ENCODE measurements at places on chromosomes 1 and 21.

- no peak for DNase-seq
Observed at GRCh38 chr1:175947771-175948170, 204.4 kb upstream of the TNR start.

- no peak for DNase-seq
Observed at GRCh38 chr1:235863699-235864093, 3.0 kb downstream of the LYST start.

DNA sequence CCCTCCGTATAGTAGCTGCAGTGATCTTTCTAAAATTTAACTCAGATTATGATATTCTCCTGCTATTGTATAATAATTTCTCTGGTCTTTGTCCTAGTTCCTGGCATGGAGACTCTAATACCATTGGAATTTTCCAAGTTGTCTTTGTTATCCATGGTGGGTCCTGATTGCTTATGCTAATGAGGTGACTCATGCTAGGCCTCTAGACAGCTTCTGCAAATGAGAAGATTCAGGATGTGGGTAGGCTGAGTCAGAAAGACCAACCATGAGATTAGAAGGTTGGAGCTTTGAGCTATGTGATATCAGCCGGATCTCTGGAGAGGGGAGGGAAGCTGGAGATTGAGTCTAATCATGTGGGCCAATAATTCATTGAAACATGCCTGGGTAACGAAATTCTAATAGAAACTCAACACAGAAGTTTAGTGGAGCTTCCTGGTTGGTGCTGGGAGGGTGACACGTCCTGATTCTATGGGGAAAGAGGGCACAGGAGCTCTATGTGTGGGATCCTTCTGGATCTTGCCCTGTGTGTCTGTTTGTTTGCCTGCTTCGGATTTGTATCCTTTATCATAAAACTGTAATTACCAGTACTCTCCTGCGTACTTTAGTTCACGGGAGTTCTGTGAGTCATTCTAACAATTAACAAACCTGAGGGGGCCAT, 73.2 kb upstream of the CNIH3 start:
- DNase-seq, result no peak

- DNase-seq, result no peak
Observed at GRCh38 chr1:165759095-165759494, 9.6 kb downstream of the TMCO1 start.

GRCh38 chr1:204417074-204417997, 5.7 kb upstream of the PPP1R15B start:
- no peak for DNase-seq

GRCh38 chr1:182143154-182143657, 81.7 kb upstream of the ZNF648 start:
- DNase-seq, result peak; percentile 95

- DNase-seq, result no peak
Observed at GRCh38 chr1:221184131-221184794, 305.0 kb downstream of the HLX start.

DNA sequence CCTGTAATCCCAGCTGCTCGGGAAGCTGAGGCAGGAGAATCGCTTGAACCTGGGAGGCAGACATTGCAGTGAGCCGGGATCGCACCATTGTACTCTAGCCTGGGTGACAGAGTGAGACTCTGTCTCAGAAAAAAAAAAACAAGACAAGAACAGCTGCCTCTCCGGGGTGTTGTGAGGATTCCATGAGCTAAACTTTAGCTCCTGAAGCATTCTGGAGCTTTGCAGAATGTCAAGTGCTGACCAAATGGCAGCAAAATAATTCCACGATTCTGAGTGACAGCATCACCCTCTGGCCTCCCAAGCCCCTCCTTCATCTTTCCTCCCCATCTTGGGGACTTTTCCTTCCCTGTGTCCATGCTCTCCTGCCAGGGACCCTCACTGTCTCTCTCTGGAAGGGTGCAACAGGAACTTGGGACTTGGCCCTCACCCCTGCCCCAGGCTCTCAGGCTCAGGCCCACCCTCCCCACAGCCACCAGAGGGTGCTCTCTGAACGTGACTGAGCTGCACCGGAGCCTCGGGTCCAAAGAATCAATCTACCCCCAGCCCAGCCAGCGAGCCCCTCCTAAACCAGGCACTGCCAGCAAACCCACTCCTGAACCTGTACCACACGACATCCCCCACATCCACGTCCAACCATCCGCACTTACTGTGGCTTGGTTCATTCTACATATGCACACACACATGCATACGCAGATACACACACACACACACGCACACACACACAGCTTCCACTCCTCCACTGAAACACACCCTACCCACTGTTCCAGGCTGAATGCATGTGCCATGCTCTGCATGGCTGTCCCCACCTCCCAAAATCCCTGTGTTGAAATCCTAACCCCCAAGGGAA, 45.7 kb downstream of the ACOT7 start:
- peak; percentile 63 for DNase-seq

DNA sequence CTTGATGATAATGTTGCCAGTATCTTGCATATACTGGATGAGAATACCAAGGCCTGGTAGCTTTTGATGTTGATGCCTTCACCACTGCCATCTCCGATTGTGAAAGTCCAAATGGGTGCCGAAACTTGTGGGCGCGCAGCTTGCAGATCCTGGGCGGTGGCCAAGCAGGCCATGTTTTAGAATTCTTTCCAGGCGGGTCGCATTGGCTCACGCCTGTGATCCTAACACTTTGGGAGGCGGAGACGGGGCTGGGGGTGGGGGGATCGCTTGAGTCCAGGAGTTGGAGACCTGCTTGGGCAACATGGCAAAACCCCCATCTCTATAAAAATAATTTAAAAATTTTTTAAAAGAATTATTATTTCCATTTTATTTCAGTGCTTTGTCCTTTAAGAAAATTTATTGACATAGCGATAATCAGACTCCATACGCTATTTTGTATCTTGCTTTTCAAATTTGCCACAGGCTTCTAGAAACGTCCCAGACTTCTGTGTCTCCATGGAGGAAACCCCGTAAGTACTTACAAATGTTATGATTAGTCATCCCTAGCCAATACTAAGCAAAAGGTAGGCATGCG, 592 bp upstream of the ZNF326 start:
- peak; percentile 40 for DNase-seq

GRCh38 chr1:39488793-39489566, 2.5 kb upstream of the BMP8A start:
- DNase-seq, result no peak

GRCh38 chr1:30511563-30511962, 211.8 kb downstream of the MATN1 start:
- no peak for DNase-seq

- no peak for DNase-seq
Observed at GRCh38 chr1:170853867-170854266, 81.5 kb upstream of the MROH9 start.
